NCI-H1436 treated with DMSO at 0.1 percent for 48 hours (cell line): ENCODE measurements at places on chromosomes 4 and X.

DNA sequence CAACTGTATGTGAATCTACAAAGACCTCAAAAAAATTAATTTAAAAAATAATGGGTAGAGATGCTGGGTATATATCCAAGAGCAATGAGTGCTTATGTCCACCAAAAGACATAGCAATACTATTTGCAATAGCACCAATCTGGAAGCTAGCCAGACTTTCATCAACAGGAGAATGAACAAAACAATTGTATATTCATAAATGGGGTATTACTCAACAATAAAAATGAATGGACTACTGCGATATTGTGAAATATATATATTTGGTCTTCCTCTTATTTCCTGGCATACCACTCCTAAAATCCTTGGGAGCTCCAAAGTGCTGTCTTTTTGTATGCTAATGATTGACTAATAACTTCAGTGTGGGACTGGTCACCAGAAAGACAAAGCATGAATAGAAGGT is 77.5 kb downstream of the MSN start:
- no peak for DNase-seq

DNA sequence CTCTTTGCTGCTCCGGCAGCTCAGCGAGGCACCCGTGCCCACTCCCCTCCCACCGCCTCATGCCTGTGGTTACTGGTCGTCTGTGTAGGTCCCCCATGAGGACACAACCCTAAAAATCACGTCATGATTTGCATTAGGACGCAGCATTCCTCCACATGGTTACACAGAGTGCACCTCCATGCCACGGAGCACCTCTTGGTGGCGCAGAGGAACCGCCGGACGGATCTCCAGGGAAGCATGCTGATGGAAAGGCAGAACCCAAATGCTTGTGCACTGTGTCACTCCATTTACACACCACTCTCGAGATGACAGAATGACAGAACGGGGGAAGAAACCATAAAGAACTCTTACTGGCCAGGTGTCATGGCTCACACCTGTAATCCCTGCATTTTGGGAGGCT is 22.4 kb downstream of the FAM53A start:
- DNase-seq, result no peak

GRCh38 chr4:163380703-163381102 is 37.0 kb downstream of the NPY5R start:
- no peak for DNase-seq

DNA sequence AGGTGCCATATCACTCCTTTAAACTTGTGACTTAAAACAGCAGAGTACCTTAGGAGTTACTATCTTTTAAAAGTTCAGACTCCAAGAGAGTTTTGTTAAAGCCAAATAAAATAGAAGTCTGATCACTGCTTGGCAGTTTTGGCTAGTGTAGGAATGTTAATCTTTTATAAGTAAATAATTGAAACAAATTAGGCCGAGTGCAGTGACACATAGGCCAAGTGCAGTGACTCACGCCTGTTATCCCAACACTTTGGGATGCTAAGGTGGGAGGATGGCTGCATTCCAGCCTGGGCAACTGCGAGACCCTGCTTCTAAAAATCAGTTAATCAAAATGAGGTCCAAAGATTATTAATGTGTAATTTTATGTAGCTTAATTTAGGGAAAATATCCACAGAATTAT is 37.2 kb downstream of the WDR44 start:
- no peak for DNase-seq

GRCh38 chr4:82801910-82802521 is 3.4 kb upstream of the SCD5 start:
- DNase-seq, result no peak

DNA sequence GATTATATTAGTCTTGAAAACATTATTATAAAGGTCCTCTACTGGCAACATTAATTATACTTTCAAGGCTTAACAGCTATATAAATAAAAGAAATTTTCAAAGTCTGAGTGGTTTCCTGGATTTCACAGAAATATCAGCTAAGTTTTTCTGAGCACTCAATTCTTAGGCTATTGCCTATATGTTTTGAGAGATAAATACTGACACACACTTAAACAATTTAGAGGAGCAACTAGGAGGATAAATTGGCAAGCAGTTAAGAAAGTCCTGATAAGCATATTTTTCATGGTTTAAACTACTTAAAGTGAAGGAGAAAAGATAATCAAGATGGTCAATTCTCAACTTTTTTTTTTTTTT is 2.7 kb upstream of the MGARP start:
- DNase-seq, result no peak

- no peak for DNase-seq
Observed at GRCh38 chrX:47160781-47161180, 15.8 kb downstream of the RBM10 start.

GRCh38 chrX:124280294-124280902 is 52.1 kb upstream of the TEX13D start:
- no peak for DNase-seq

DNA sequence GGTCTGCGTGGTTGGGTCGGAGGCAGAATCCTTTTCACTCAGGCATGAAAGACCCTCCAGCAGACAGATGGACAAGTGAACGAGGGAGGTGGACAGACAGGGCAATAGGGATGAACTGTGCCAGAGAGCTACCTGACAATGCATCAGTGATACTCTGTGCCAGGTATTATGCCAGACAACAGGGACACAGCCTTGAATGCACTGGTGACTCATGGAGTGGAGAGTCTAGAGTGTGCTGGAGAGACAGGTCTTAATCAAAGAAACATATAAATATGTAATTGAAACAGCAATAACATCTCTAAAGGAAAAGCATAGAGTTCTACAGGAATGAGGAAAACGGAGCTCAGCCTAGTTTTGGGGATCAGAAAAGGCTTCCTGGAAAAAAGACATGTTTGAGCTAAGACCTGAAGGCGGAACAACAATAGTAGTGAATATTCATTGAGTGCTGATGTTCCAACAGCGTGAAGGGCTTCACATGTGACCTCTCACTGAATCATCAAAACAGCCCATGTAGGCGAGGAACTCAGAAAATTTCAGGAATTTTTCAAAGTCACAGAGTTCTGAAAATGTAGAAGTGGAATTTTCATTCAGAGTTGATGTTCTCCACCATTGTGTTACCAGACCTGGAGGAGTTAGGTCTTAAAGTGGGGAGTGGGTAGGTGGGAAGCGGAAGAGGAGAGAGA is 20.0 kb upstream of the FGFBP2 start:
- no peak for DNase-seq

- DNase-seq, result no peak
Observed at GRCh38 chrX:124433186-124433585, 86.8 kb downstream of the SH2D1A start.

GRCh38 chr4:25969374-25970155 is 55.5 kb downstream of the SMIM20 start:
- DNase-seq, result no peak
